RPMI7951 (cell line): ENCODE measurements at places on chromosomes 13 and 19.

GRCh38 chr13:107867701-107868661, 347.4 kb downstream of the LIG4 start:
- DNase-seq: no peak

DNA sequence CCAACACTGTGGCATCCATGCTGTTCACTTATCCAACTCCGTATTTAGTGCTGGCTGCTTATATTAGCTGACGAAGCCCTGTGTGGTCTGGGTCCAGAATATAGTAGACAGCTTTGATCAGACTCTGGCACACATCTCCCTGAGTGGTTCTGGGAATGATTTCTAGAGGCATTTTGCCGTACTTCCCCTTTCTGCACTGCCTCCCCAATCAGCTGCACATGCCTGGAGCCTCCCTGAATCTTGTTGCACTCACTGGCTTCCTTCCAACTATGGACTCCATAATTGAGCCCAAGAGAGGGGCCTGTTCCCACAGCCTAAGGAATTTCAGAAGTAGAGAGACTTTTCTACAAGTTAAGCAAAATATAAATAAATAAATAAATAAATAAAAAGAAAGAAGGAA, 30.4 kb upstream of the PCDH8 start:
- DNase-seq: no peak

- peak; percentile 55 for DNase-seq
Observed at GRCh38 chr13:77853703-77854102, 64.9 kb downstream of the EDNRB start.

- DNase-seq: no peak
Observed at GRCh38 chr13:37349916-37350315, 244.5 kb upstream of the CSNK1A1L start.

DNA sequence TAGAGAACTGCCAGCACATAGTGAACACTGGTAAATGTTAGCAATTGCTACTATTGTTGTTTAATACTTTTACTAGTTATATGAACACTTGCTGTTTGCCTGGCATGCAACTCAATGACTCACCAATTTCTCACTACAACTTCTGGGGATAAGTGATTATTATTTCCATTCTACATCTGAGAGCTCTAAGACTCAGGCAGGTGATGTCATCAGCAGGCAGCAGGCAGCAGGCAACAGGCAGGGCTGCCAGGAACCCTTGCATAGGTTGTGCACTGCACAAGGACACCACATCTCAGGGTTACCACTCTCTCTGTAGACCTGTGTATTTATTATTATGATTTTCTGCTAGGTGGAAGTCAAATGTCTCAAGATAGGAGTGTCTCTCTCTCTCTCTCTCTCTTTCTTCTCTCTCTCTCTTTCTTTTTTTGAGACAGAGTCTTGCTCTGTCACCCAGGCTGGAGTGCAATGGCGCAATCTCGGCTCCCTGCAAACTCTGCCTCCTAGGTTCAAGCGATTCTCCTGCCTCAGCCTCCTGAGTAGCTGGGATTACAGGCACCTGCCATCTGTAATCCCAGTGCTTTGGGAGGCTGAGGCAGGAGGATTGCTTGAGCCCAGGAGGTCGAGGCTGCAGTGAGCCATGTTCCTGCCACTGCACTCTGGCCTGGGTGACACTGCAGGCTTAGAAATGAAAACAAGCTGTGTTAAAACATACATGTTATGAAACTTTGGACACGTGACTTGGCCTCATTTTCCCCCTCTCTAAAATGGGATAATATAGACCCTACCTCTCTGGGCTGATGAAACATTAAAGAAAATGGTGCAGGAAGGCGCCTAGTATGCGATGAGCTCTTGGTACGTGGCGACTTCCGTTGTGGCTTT, 22.7 kb downstream of the HPN start:
- DNase-seq: peak; percentile 47

- peak; percentile 41 for DNase-seq
Observed at GRCh38 chr19:54160182-54160811, 776 bp upstream of the LENG1 start.

DNA sequence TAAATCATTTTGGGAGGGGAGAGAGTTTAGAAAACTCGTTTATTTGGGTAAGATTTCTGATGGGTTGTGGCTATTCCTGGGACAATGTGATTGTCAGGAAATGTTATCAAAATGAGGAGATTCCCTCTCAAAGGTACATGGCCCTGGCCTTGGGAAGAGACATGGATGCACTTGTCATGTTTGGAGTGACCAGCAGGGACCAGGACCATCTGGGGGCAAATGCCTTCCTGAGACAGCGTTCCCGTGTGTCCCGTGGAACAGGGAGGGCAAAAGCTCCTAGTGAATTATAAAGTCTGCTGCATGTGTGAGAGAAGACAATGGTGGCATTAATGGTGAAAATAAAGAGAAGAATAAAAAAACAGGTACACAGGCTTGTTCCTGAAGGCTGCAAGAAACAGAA, 317.3 kb downstream of the ZNF536 start:
- DNase-seq: no peak

DNA sequence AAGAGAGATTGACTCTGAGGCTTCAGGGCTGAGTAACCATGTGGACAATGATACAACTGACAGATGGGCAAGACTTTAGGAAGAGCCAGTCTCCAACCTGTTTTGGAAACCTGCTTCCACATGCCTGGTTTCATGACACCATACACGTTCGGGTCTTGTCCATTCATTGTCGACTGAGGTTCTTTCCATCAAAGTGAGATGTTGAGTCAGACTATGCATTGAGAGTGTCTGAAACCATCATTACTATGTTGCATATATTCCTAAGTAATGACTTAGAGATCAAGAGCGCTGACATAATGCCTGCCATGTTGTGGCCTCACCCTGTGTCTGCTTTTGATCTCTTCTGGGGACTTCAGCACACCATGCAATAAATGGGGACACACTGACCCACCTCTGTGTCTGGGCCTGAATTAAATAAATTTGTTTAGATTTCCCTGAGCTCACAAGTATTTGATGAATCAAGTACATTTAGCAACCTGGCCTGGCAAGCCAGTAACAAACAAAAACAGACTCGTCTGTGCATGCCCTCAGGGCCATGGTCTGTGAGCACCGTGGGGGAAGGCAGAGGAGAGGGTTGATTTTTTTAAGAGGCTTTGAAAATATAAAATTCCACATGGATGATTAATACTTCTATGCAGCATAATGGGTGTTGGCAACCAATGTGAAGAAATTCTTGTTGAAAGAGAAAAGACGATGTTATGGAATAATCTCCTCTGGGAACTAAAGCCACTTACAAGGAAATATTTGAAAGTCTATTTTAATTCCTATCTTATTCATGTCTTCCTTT, 49.9 kb upstream of the UBAC2 start:
- DNase-seq: peak; percentile 75

- DNase-seq: no peak
Observed at GRCh38 chr13:94598281-94598680, 2.3 kb upstream of the TGDS start.

DNA sequence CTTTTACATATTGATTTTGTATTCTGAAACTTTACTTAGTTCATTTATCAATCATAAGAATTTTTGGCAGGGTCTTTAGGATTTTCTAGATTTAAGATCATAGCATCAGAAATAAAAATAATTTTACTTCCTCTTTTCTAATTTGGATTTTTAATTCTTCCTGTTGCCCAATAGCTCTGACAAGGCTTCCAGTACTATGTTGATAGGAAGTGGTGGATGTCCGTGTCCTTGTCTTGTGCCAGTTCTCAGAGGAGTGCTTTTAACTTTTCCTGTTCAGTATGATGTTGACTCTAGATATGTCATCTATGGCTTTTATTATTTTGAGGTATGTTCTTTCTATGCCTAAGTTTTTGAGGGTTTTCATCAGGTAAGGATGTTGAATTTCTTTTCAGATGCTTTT, 7.7 kb upstream of the KIR2DL4 start:
- DNase-seq: no peak
